EL (cell line): ENCODE measurements at places on chromosomes 5 and 9.

- no peak for DNase-seq
Observed at GRCh38 chr5:7676455-7676854, 174.5 kb downstream of the CFAP90 start.

- DNase-seq: peak; percentile 56
Observed at GRCh38 chr5:171537070-171537849, 117.8 kb downstream of the FGF18 start.

DNA sequence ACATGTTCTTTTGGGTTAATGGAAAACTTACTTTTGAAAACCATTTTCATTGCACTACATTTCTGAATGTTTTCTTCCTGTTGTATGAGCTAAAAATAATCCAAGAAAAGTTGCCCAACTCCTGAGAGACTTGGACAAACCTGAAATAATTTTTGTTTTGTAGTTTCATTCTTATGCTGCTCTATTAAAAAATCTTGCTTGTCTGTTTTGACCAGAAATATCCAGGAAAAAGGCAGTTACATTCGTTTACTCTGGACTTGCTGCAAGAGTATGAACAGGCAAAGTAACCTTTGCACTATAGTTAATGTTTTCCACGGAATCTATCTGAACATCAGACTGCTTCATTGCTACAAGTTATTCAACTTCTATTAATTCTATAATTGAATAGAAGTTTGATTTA lies 200.1 kb upstream of the DAB2 start:
- DNase-seq: no peak

- peak; percentile 26 for DNase-seq
Observed at GRCh38 chr5:81428446-81428845, 34.5 kb upstream of the ACOT12 start.

GRCh38 chr5:124043456-124043855 lies 531.5 kb downstream of the CSNK1G3 start:
- no peak for DNase-seq

GRCh38 chr5:509611-510185 lies 14.6 kb downstream of the SLC9A3 start:
- no peak for DNase-seq

DNA sequence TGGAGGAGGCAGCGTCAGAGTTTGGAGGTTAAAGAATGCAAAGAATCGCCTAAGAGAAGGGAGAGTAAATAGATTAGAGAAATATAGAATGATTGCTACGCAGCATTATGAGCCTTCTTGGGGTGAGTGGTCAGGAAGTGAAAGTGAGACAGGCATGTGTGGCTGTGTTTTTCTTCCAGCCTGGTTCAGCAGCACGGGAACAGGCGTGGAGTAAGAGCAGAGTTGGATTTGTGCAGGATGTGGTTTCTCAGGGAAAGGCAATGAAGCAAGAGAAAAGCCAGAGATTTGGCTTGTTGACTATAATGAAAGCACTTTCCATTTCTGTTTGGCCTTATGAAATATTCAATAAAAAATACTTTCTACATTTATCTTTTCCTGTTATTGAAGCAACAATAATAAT lies 34.3 kb upstream of the FRMD3 start:
- DNase-seq: peak; percentile 8

- no peak for DNase-seq
Observed at GRCh38 chr5:129951039-129951438, 46.8 kb downstream of the CHSY3 start.

DNA sequence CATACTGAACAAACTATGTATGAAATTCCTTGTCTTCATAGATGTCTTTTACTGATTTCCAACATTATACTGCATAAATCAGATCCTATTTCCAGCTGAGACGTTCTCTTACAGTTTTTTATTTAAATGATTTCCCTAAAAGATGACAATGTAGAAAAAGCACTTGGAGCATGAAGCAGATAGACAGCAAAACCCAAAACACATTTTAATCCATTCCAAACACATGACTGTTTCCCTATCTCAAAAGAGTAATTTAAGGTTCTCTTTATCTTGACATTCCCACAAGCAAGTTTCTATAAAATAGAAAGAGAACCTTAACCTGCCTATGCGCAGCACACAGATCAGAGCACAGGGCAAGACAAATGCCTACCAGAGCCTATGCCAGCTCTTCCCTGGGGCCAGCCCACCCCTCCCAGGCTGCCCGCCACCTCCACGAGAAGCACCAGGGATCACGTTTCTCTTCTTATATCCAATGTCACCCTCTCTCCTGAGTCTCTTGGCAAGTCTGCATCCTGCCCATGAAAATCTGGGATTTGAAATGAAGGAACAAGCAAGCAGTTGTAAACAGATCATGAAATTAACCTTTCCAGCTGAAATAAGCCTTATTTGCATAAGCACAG lies 52.4 kb downstream of the RETREG1 start:
- no peak for DNase-seq

DNA sequence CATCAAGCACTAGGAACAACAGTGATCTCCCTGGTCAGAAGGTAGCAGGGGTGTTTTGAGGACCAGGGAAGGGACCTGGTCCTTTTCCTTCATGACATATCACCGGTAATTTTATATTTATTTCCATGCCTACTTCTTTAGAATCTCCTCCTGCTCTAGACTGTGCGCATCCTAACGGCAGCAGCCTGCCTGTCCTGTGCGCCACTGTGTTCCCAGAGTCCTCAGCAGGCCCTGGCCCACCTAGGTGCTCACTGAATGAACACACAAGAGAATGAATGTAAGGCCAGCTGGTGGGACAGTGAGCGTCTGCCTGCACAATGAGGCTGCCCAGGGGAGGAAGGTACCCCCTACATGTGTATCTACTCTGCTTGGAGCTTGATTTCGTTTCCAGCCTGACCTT lies 51.5 kb downstream of the C5orf15 start:
- DNase-seq: no peak

- DNase-seq: no peak
Observed at GRCh38 chr9:101739311-101739710, 864 bp upstream of the GRIN3A start.

- peak; percentile 50 for DNase-seq
Observed at GRCh38 chr9:94801681-94802080, 75.2 kb downstream of the AOPEP start.

GRCh38 chr5:119313658-119314605 lies 41.9 kb upstream of the TNFAIP8 start:
- no peak for DNase-seq

DNA sequence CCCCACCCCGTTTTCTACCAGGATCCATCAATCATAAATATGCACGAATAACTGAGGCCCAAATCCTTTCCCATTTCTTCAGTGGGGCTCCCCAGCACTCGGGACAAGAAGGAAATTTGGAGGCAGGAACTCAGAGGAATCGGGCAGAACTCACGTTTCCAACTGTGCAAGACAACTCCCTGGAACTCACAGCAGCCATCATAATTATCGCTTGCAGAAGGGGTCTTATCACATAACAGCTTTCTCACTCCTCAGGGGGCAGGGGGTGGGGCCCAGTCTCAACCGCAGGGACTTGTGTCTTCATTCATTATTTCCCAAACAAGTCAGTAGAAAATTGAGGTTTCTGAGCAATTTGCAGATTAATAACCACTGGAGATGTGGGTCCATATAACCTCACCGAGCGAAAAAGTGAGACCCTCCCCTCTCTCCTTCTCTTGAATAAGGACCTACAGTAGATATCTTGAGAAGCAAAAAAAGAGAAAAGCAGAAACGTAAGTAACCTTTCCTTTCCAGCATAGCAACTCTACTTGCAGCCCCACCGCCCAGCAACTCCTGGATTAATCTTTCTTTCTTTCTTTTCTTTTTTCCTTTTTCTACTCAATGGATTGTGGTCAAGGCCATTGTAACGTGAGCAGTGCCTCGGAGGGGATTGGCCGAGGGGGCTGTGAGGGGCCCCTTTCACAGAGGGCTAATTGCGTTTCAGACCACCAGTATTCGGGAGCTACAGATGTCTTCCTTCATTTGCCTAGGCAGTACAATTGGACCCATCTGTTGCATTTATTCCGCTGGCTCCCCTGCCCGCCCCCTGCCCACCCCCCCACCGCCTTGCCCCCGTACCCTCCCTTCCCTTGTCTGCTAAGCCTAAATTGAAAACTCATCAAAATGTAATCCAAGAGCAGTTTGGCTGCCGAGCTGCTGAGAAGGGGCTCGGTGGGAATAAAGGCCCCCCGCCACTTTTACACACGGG lies 24.7 kb upstream of the TIFAB start:
- DNase-seq: no peak

- DNase-seq: no peak
Observed at GRCh38 chr5:66039296-66039695, 104.8 kb upstream of the SREK1 start.
